Suppressor macrophage treated with lipopolysaccharide for 1 hour (primary cell): ENCODE measurements at places on chromosomes 3 and 15.
A peak's percentile ranks its signal among the peaks of the same experiment; 100 is the strongest.

- no peak for DNase-seq
These were observed 294.1 kb downstream of the NTRK3 start for GRCh38 chr15:87962428-87962827.

- DNase-seq, result no peak
These were observed 109.1 kb upstream of the COL8A1 start for GRCh38 chr3:99529265-99529664.

- DNase-seq, result no peak
These were observed 27.4 kb upstream of the ALPK3 start for GRCh38 chr15:84789762-84790161.

GRCh38 chr3:150399060-150399459, 9.0 kb upstream of the TSC22D2 start:
- DNase-seq, result no peak

DNA sequence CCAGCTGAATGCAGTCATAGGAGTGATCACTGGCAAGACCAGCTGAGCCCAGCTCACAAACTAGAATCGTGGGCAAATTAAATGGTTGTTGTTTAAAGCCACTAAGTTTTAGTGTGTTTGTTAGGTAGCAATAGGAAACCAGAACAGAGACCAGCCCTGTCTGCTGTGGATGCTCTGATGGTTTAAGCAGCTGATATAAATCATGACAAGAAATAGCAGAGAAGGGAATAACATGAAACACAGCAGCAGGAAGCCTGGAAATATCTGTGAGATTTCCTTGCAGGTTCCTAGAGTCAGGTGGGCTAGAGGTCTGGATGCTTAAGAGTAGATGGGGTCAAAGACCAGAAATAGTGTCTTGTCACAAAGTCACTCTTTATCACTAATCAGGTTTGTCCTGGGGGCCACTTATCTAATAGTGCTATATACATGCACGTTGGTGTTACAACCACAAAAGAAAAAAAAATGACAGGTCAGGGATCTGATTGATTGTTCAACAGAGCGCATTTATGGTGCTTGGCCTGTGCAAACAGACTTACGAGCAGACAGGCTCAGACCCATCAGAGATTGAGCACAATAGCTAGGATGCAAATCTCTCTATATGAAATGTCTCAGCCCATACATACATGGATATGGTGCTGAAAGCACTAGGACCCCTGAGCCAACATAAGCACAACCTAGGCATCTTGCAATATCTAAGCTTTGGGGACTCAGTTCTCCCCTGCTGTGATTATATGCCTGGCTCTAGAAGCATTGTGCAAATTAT, 967.7 kb downstream of the AGBL1 start:
- DNase-seq, result no peak

- DNase-seq, result peak; percentile 58
These were observed 13.0 kb downstream of the TGM5 start for GRCh38 chr15:43253431-43254403.

DNA sequence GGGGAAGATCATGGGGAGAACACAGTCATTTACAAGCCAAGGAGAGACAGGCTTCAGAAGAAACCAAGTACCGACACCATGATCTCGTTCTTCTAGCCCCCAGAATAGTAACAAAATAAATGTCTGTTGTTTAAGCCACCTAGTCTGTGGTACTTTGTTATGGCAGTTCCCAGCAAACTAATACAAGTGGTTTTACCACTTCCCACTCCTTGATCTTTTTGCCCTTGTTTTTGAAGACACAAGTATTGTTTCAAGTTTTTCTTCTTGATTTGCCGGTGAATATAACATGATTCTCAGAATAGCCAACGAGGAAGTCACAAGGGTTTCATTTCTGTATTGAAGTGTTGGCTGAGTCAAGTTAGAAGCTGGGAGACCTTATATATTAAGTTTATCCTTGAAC, 220.3 kb downstream of the SOX2 start:
- DNase-seq, result no peak

- no peak for DNase-seq
These were observed 170.3 kb downstream of the NSMCE3 start for GRCh38 chr15:29099131-29099880.

- DNase-seq, result no peak
These were observed 9.4 kb upstream of the SEMA3B start for GRCh38 chr3:50259432-50260026.

GRCh38 chr3:189589179-189589569, 42.0 kb upstream of the TP63 start:
- no peak for DNase-seq

GRCh38 chr15:90862964-90863778, 5.2 kb upstream of the FURIN start:
- DNase-seq, result peak; percentile 87

GRCh38 chr3:161851941-161852566, 355.4 kb downstream of the OTOL1 start:
- DNase-seq, result peak; percentile 52

DNA sequence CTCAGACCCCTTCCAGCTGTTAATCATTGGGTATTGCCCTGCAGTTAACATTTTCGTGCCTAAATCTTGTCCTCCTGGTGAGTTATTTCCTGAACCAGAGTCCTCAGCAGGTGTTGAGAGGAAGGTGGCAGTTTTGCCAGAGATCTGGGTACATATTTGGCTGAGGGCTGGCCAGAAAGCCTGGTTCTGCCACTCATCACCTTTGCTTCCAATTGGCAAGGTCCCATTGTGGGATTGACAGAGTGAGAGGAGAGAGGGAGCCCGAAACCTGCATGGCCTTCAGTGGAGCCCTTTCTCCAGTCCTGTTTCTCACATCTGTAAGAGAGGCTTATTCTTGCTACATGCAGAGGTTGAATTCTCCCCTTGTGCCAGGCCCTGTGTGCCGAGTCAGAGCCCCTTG, 8.9 kb upstream of the TKT start:
- no peak for DNase-seq

GRCh38 chr3:57389271-57389670, 96.8 kb upstream of the ASB14 start:
- DNase-seq, result peak; percentile 51

GRCh38 chr3:172546628-172547214, 23.5 kb upstream of the TNFSF10 start:
- peak; percentile 35 for DNase-seq

- no peak for DNase-seq
These were observed 75.4 kb upstream of the PLXNA1 start for GRCh38 chr3:126907557-126907956.
